Hematopoietic multipotent progenitor cell treated with erythropoietin and hydrocortisone succinate and interleukin-3 and kit ligand, for 8 days (in vitro differentiated cells): ENCODE measurements at places on chromosomes 2 and 18.

- DNase-seq, result no peak
These were observed at the start of gene TUBA3D for GRCh38 chr2:131475831-131476230. Gene TUBA3D (plus strand): TSS chr2:131476119. CDS start chr2:131476200, 81 bp downstream.

DNA sequence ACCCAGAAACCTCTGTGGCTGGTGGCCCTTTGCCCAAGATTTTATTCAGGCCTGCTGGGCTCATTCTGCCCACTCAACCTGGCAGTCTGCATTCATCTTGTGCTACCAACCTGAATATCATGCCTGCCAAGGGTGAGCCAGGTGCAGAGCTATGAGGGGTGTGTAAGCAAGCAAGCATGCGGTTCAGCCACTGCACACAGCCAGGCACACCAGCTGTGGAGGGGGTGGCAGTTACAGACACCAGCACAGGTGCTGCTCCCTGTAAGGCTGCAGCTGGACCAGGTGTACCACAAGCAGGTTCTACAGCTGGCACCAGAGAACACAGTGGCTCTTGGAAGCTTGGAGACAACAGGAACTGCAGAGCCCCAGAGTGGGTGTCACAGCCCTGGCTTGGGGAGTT is 633.2 kb downstream of the FBXO15 start:
- DNase-seq, result no peak

DNA sequence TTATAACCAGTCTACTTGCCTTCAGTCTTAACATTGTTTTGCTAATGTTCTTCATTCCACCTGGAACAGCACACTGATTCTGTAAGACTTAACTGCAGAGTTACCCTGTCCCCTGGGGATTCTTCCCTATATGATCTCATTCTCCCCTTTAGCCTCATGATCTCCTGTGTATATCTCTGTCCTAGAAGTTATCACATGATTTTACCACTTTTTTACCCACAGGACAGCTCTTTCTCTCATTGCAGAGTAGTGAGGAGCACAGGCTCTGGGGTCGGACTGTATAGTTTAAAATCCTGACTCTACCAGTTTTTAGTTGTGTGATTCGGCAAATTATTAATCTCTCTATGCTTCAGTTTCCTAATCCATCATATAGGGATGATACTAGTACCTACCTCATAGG is 14.2 kb upstream of the EXOC6B start:
- DNase-seq, result no peak

- no peak for DNase-seq
These were observed 186.3 kb downstream of the RIT2 start for GRCh38 chr18:42929181-42929580.

DNA sequence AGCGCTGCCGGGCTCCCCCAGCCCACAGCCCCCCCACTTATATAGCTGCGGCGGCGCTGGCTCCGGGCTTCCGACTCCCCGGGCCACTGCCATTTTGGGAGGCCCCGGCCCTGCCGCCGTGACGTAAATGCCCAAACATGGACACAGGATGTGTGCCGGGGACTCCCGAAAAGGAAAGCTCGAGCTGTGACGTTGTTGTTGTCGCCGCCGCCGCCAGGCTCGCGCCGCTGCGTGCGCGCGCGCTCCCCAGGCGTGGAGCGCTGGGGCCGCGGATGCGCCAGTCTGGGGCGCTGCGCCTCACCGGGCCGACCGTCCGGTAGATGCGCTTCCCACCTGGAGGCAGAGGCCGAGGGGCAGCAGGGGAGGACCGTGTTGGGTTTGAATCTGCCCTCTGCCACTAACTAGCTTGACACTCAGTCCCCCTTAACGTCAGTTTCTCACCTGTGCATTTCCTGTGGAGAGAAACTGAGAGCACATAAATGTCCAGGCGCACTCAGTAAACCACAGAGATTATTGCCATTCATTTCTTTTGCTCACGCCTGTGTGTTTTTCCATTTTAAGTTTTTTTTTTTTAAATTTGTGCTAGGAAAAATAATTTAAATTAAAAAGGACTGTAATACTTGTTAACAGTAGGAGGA is at the start of gene EGR4:
TSS of gene EGR4 (minus strand) at position 15 of the 638 bp plus-strand sequence. CDS start 231 bp downstream, outside the sequence.
- peak; percentile 60 for DNase-seq

GRCh38 chr2:67169417-67170140 is 227.6 kb upstream of the ETAA1 start:
- DNase-seq, result no peak
